ENCODE measurements at places on chromosomes 4 and X. TPM values are rescaled to one million over a fixed set of nuclear protein-coding genes. Genes with fewer than 3 reads are reported as not detected.

The CTAG1B gene
- not detected for polyA plus RNA-seq

The ARMCX2 gene
- polyA plus RNA-seq = 31.8 TPM

The POU4F2 gene
- not detected for polyA plus RNA-seq

The TMEM156 gene
- polyA plus RNA-seq = not detected

The SSX4B gene
- not detected for polyA plus RNA-seq

- no peak for DNase-seq
Measured at GRCh38 chr4:136737066-136737465, 795.2 kb downstream of the PCDH18 start.

DNA sequence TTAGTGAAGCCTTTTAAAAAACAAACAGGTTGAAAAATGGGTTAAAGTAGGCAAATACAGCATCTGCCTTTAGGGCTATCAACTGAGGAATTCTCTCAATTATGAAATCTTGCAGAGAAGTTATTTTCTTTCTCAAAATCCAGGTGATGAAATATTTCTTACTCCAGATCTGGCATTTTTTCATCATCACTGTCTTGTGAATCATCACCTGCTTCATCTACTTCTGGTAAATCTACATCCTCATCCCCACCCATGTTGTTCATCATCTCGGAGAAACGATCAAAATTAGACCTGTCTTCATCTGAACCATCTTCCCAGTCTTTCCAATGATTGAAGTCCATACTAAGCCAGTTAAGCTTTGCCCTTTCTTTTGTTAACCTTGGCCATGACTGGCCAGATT is 33.3 kb upstream of the HPF1 start:
- DNase-seq = peak; percentile 22

DNA sequence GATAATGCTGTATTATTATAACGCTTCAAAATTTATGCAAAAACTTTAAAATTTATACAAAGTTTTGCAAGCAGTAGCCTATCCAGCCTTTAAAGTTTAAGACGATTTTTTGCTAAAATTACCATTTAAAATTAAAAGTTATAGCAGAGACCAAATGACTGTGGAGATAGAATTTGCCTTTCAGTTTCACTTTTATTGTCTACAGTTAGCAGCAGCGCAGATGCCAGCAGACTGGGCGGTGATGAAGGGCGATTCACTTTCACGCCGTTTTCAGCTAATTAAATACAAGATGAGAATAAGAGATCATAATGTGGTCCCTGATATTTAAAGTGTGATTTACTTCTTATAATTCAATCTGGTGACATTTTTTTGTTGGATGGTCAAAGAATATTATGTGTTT is 1381.5 kb upstream of the ADGRL3 start:
- no peak for DNase-seq
